ENCODE measurements at places on chromosomes 11 and 22.

DNA sequence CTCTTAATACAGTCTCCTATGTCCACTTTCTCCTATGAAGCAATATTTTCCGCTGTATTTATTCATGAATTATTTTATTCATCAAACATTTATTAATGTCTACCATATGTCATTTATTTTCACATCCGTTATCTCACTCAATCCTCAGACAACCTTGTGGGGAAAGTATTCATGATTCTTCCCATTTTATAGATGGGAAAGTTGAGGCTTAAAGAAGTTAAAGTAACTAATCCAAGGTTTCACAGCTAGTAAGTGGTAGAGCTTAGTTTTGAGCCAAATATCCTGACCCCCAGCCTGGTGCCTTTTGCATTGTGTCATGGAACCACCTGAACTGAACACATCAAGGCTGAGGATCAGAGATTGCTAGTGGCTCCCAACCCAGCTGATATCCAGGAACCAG, 66.6 kb downstream of the ISX start:
- DNase-seq = no peak

- DNase-seq = no peak
Measured at GRCh38 chr11:117175104-117175503, 3.4 kb upstream of the SIDT2 start.

DNA sequence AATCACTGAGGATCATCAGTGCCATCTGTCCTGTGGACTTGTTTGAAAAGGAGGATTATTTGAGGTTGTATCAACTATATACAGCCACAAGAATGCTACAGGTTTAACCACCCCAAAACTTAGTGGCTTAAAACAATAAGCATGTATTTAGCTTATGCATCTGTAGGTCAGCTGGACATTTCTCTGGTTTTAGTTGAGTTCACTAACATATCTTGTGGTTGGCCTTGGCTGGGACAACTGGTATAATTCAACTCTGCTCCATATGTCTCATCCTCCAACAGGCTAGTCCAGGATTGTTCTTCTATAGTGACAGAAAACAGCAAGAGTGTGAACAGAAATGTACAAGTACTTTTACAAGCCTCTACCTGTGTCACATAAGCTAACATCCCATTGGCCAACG, 49.9 kb upstream of the SOX6 start:
- no peak for DNase-seq

GRCh38 chr11:121452609-121453150, at the start of gene SORL1-AS1:
Gene SORL1-AS1 (minus strand): TSS chr11:121452967.
- no peak for DNase-seq

DNA sequence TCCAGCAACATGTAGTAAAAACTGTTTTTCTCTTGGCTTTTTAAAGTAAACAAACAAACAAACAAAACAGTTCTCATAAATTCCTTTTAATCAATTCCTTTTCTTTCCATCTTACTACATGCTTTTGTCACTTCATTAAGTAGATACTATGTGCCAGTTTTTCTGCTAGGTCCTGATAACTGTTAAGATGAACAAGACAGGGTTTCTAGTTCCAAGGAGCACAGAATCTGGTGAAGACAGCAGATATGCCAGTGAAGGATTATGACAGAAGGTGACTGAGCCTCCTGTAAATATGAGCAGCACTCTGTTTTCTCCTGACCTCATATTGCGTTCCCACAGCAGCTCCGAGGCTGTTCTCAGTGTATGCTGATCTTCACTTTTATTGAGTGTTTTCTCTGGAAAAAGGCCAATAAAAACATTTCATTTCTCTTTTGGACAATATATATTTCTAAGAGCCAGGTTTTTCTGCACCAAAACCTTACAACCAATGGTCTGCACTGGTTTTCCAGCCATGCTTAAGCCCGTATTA, 45.8 kb downstream of the HEPHL1 start:
- peak; percentile 6 for DNase-seq

DNA sequence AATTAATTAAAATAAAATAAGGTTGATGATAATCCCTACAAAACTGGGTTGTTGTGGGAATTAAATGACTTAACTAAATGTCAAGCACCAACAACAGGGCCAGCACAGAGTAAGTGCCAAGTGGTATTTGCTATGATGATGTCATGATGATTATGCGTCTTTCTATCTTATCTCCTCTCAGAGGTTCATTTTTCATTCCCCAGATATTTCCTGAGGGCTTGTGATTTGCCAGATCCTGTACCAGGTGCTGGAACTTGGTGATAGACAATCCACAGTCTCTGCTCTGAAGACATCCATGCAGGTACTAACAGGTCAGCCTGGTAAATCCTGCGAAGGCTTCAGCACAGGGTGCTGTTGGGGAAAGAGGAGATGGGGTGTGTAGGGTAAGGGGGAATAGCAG, 8.1 kb upstream of the MYH9 start:
- peak; percentile 49 for DNase-seq

GRCh38 chr11:86940122-86940777, 14.9 kb downstream of the FZD4 start:
- no peak for DNase-seq

GRCh38 chr22:39907605-39908097, 6.8 kb downstream of the GRAP2 start:
- DNase-seq = no peak

DNA sequence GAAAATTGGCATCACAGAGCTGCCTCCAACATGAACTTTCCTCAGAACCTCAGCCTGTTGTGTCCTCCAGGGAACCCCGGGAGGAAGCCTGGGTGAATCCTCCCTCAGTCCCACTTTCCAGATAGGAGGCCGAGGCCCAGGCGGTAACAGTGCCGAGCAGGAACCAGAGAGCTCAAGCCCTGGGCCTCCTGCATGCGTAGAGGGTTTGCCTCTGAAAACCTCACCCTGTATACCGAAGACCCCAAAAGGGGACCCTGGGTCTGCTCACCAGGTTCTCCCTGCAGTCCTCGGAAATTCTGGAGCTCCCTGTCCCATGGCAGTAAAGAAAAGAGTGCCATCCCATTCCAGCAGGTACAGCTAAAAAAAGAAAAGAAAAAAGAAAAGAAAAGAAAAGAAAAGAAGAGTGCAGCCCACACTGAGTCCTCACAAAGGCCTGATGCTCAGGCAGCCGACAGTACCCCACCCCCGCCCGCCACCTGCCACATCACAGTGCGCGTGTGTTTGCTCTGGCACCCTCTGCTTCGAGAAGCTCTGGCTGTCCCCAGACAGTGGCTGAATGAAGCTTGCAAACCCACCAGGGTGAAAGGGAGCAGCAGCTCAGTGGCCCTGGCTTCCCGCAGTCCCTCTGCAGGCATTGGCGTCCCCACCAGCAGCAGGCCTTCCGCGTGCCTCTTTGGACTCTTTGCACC, 28.4 kb upstream of the FADD start:
- DNase-seq = no peak

GRCh38 chr11:117857734-117858414, 18.6 kb downstream of the FXYD6 start:
- no peak for DNase-seq

DNA sequence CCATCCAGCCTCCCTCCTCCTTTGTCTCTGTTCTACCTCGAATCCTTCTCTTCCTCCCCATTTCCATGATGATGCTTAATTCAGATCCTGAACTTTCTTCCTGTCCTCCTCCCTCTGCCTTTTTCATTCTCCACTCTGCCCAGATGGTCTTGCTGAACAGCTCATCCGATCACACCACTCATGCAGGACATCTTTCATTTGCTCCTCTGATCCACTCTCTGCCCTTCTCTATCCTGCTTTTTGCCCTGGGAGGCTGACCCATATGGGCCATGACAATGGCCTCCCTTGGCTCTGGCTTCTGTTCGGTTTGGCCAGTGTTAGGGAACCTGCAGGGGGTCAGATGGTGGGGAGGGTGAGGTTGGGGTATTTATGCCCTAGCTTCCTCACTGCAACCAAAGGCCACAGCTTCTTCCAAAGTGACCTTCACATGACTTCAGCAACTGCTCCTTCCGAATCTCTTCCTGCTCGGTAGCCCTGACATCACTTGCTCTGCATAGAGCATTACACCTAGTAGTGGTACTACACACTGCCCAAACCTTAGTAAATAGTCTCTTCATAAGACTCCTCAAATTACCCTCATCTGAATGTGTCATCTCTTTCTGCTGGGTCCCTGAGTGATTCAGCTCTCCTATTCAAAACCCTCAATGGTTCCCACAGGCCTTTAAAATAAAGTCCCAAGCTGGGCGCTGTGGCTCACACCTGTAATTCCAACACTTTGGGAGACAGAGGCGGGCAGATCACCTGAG, 32.7 kb upstream of the MICAL2 start:
- no peak for DNase-seq

DNA sequence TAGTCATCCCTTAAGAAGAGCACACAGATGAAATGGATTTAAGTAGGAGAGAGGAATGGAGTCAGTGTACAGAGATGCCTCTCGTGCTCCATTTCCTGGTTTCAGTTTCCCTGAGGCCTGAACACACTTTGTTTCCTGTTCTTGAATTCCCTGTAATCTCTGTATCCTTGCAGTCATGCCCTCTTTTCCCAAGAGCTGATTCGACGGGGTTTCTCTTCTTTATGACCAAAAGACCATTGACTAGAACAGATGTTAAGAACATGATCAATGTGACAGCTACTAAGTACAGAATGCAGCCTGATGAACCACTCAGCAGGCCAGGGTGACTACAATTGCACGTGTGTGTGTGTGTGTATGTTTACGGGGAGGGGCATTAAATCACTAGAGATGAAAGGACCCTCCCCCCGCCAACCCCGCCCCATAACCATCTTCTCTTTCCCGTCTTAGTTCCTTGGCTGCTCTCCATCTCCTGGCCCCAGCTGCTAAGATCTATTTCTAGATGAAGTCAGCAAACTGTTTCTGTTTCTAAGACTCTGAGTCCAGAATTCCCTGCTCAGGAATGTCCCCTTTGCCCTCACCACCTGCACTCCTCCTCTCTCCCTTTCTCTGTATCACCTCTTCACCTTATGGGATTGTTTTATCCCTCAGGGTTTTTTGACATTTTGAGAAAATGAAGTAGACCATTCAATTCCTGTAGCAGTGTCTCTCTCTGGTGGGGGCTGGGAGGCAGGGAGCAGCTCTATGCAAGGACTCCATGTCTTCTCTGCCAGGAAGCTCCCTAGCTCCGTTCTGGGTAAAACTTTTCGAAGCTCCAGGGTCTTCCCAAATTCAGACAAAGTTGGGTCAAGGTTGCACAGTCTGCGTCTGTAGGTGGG, 26.0 kb downstream of the SLC22A6 start:
- DNase-seq = no peak

- DNase-seq = no peak
Measured at GRCh38 chr11:130671801-130672700, 223.6 kb downstream of the ADAMTS15 start.

Measured in common myeloid progenitor, CD34-positive (primary cell).